ENCODE measurements at places on chromosomes 12 and 14. TPM values are rescaled to one million over a fixed set of nuclear protein-coding genes. Genes with fewer than 3 reads are reported as not detected.

Gene CDH24
- total RNA-seq, result 17.2 TPM

Gene MYH6
- not detected for total RNA-seq

DNA sequence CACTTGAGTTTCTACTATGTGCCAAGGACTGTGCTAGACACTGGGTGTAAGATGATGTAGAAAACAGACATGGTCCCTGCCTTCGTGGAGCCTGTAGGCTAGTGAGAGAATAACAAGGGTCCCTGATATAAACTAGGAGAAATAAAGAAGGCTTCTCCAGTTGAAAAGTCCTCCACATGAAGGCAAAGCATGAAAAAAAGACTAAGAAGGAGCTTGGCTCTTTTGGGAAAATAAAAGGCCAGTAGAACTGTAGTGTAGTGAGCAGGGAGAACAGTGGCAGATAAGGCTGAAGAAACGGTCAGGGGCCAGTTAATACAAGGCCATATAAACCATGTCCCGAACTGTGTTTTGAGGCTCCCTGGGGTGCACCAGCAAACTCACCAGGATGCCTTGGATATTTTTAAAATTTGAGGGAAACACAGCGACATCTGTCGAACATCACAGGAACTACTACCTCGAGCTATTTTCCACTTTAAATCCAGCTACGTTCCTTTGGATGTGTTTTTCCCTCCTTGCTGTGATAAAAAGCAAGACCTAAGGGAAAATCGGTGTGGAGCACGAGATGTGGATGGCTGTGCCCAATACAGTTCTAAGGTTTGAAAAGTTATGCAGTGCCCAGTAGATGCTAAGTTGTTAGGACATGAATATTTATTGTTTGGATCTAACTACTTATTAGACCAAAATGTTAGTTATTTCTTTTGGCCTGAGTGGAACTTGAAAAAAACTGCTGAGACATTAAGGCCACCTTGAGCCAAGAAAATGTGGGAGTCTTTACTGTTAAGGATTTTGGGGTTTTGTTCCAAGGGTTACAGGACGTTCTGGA, 8.5 kb upstream of the CFL2 start:
- DNase-seq, result peak; percentile 75

Gene GALNT8
- 1.4 TPM for total RNA-seq

- peak; percentile 87 for DNase-seq
Observed at GRCh38 chr12:22625762-22626294, 857 bp downstream of the ETNK1 start.

GRCh38 chr14:91996948-91997371, 42.9 kb downstream of the TRIP11 start:
- DNase-seq, result no peak

DNA sequence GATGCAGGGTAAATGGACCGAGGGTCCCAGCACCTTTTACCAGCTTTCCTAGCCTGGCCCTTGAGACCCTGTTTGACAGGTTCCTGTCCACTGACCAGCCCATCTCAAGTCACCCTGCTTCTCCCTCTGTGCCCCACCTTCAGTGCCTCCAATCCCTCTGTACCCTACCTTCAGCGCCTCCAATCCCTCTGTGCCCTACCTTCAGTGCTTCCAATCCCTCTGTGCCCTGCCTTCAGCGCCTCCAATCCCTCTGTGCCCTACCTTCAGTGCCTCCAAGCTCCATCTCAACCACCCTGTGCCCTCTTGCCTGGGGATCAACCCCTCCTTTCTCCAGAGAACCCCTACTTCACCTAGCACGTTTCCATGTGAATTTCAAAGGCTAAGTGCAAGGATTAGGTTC, 54.3 kb downstream of the ZFP36L1 start:
- no peak for DNase-seq

Gene TGFB3
- total RNA-seq, result 14.2 TPM

DNA sequence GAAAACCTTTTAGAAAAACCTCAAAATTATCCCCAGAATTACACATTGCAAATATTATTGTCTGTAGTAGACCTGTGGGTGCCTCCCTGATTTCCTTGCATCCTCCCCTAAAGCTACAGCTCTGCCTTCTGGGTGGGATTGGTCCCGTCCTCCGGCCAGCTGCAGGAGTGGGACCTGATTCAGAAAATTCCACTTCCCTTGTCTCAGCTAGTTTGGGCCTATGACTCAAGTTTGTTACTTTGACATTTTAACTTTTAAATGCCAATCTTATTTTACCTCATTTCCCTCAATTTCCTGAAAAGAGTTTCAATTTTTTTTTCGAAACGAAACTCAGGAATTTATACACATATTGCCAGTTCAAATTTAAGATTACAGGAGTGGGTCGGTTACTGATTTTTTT, 13.2 kb upstream of the SLC41A2 start:
- no peak for DNase-seq

Data from endodermal cell (in vitro differentiated cells).